Activated CD4-positive, alpha-beta T cell treated with anti-CD3 and anti-CD28 coated beads, Interleukin-2, amount 10 ng/mL, durations not matched to agents 7 days and 5 days (primary cell): ENCODE measurements at places on chromosomes 5 and 9. TPM values are rescaled to one million over a fixed set of nuclear protein-coding genes. Genes with fewer than 3 reads are reported as not detected.

Gene CER1
- not detected for total RNA-seq

Gene PCAT7
- not detected for total RNA-seq

Gene FGF10
- total RNA-seq: not detected

Gene ADGRD2
- total RNA-seq: not detected

Gene CKMT2
- total RNA-seq: not detected

Gene PCDHGB6
- 0.04 TPM for total RNA-seq

Gene PCDHGA9
- total RNA-seq: not detected

Gene S1PR3
- 0.15 TPM for total RNA-seq

Gene BRD9
- total RNA-seq: 59.1 TPM
